CMK (cell line): ENCODE measurements at places on chromosomes 2 and 18.

- no peak for DNase-seq
These were observed 194.9 kb upstream of the POU3F3 start for GRCh38 chr2:104658904-104659591.

- DNase-seq, result no peak
These were observed 69.2 kb downstream of the MYCN start for GRCh38 chr2:16009560-16009959.

GRCh38 chr2:73162856-73163391, 39.5 kb upstream of the NOTO start:
- no peak for DNase-seq

DNA sequence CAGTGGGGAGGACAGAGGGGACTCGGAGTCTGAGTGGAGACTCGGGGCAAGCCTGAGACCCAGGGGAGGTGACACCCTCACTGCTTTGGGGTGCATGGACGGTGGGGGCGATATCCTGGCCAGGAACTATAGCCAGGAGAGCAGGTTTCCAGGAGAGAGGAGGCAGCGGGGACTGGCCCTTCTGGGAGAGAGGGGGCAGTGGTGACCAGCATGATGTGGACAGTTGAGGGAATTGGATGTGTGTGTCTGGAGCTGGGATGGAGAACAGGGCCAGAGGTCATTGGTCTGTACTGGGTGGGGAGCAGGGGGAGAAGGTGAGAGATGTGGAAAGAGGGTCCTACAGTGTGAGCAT, 63.6 kb downstream of the ACKR3 start:
- no peak for DNase-seq

DNA sequence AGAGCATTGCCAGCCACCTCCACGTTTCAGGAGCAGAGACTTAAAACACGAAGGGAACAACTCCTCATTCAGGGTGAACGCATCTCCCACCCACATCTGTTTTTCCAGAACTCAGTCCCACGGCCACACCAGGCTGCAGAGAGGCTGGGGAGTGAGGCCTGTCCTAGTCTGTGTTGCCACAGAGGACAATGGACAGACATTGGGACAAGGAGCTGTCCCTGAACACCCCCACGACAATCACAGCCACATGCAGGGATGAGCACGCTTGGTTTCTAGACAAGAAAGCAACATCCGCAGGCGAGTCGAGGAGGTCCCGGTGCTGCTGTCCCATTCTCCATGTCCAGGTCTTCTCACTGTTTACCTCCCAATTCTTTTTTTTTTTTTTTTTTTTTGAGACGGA, 167.4 kb downstream of the EIPR1 start:
- no peak for DNase-seq
